IMR-90 (cell line): ENCODE measurements at places on chromosomes 11 and 22. TPM values are rescaled to one million over a fixed set of nuclear protein-coding genes. Genes with fewer than 3 reads are reported as not detected.

The PVALB gene
- not detected in 2 replicates for total RNA-seq

The LRRC75B gene
- total RNA-seq: 1.4 and 1.6 TPM in 2 replicates

DNA sequence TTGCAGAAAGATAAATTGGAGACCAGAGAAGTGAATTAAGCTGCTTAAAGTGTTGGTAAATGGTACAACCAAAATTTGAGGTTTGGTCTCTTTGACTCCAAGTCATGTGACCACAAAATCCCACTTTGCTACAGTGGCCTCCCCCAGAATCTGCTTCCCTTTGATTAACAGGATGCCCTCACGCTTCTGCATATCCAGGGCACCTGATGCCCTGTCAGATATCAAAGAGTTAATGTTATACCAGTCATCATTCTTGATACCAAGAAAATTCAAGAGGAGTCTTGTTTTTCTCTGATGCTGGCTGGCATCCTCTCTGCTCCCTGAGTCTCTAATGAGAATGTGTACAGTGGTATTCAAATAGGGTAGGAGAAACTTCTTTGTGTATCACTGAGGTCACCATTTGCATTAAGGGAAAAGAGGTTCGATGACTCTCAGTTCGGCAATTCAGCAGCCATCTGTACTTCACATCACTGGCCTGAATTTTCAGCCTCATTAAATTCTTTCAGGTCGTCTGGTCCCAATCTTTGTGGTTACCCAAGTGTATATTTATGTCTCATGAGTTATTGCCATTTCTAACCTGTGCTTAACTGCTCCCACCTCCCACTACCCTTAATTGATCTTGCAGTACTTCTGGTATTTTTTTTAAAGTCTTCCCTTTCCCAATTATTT is 73.9 kb downstream of the BDNF start:
- no peak for DNase-seq
- H3K27me3 ChIP-seq: peaks cover 7% of the 10 kb centered on the region; the same call in 1 of the 2 replicates
- H3K4me3 ChIP-seq: no peak overlapping the region
- no peak overlapping the region for H3K27ac ChIP-seq
- H3K36me3 ChIP-seq: no peaks in the 10 kb centered on the region
- H3K4me1 ChIP-seq: no peaks in the 10 kb centered on the region

The SLC7A4 gene
- not detected in 2 replicates for total RNA-seq

- DNase-seq: no peak
- H3K4me3 ChIP-seq: no peak overlapping the region
- H3K27ac ChIP-seq: no peak overlapping the region
- H3K4me1 ChIP-seq: peaks cover 20% of the 10 kb centered on the region
Observed at GRCh38 chr11:66111158-66111557, 41.1 kb downstream of the PACS1 start.

GRCh38 chr11:123475469-123475868 is 45.4 kb downstream of the GRAMD1B start:
- no peak overlapping the region for H3K4me3 ChIP-seq
- no peaks in the 10 kb centered on the region for H3K27me3 ChIP-seq
- H3K4me1 ChIP-seq: peaks cover 16% of the 10 kb centered on the region
- no peak overlapping the region for H3K27ac ChIP-seq
- no peaks in the 10 kb centered on the region for H3K36me3 ChIP-seq

The CFAP68 gene
- 8.9 and 10.2 TPM in 2 replicates for total RNA-seq

DNA sequence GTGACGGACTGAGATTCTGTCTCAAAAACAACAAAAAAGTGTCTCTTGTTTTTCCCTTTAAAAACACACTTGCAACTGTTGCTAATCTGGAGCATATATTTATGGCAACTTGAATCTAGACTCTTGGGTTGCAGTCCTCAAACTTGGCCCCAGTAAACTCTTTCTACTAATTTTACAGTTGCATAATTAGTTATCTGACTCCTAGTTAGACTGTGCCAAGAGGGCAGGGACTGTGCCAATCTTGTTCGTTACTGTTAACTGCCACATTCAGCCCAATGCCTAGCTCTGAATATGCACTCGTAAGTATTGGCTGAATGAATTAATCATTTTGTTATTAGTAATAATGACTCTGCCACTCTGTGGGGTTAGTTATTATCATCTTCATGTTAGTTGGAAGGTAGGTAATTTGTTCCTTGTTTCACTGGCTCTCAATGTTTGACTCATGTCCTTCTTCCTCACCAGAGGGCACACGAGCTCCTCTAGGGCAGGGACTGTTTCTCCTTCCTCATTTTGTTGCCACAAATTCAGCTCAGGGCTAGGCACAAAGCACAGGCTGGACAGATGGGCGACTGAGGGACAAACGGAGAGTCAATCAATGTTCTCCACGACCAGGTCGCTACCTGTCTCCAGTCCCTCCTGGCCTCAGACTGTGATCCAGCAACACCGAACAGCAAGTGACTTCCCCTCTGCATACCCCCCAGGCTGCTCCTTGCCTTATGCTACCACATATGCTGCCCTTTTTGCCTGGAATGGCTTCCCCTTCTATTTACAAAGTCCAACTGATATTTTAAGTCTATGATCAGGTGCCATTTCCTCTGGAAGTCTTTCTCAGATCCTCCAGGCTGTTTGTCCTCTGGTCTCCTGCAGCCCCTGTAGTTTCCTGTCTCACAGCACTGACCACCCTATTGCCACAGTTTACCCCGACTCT is 9.0 kb downstream of the CLPB start:
- H3K4me1 ChIP-seq: 0 out of 2 replicates have a peak, but pooled peaks cover 2% of the 10 kb centered on the region
- no peak for DNase-seq
- no peaks in the 10 kb centered on the region for H3K27me3 ChIP-seq
- peaks cover 16% of the 10 kb centered on the region for H3K36me3 ChIP-seq
- no peak overlapping the region for H3K4me3 ChIP-seq

DNA sequence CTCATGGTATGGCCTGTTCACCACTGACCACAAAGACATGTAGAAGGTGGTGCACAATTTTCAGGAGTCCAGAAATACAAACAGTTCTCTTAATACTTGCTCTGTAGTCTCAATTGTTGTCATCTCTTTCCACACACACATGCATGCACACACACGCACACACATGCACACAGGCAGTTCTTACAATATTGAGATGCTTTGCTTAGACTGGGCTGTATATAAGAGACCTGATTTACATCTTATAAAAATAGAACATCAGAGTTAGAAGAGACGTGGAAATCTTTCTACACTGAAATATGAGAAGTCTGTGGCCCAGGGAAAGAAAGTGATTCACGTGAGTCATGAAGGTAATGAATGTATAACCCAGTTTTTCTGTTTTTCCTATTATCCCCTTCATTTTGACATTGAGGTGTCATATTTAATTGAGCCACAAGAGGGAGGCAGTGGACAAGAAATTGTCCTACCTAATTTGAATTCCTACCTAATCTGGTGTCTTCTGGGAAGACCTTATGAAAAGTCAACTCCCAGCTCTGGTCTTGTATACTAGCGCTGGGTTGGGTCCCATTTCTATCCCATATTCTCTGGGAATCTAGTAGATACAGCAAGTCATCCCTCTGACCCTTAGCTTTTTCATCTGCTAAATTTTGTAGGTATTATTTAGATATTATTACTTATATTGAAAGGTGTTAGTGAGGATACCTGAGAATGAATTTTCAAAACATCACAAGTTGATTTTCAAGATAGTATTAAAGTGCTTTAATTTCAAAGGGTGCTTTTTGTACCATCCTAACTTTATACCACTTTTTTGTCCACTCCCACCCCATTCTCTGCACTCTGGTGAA is 14.9 kb upstream of the MS4A4A start:
- H3K27me3 ChIP-seq: no peaks in the 10 kb centered on the region
- H3K4me1 ChIP-seq: no peaks in the 10 kb centered on the region
- no peak overlapping the region for H3K4me3 ChIP-seq
- H3K36me3 ChIP-seq: no peaks in the 10 kb centered on the region
- H3K27ac ChIP-seq: no peak overlapping the region
- peak; percentile 7 for DNase-seq

GRCh38 chr11:36240173-36240572 is 49.1 kb downstream of the COMMD9 start:
- H3K4me3 ChIP-seq: no peak overlapping the region
- H3K36me3 ChIP-seq: no peaks in the 10 kb centered on the region
- H3K27me3 ChIP-seq: peaks cover 16% of the 10 kb centered on the region

DNA sequence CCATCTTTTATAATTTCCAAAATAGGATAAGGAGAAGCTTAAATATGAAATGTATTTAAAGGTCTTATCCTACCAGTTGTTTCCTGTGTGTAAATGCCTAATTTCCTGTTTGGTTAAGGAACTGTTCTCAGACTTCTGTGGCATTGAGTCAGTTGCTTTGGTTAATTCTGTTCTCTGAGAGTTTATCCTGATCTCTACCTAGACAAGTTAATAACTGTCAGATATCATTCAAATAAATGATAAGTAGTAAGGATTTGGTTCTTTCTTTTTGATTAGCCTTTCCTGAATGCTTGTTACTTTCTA is 39.5 kb downstream of the CTNND1 start:
- H3K27ac ChIP-seq: no peak overlapping the region
- DNase-seq: no peak
- H3K4me3 ChIP-seq: no peak overlapping the region
- H3K4me1 ChIP-seq: peaks cover 3% of the 10 kb centered on the region
- H3K36me3 ChIP-seq: peaks cover 60% of the 10 kb centered on the region

The PLA2G6 gene
- 3.9 and 6.1 TPM in 2 replicates for total RNA-seq

DNA sequence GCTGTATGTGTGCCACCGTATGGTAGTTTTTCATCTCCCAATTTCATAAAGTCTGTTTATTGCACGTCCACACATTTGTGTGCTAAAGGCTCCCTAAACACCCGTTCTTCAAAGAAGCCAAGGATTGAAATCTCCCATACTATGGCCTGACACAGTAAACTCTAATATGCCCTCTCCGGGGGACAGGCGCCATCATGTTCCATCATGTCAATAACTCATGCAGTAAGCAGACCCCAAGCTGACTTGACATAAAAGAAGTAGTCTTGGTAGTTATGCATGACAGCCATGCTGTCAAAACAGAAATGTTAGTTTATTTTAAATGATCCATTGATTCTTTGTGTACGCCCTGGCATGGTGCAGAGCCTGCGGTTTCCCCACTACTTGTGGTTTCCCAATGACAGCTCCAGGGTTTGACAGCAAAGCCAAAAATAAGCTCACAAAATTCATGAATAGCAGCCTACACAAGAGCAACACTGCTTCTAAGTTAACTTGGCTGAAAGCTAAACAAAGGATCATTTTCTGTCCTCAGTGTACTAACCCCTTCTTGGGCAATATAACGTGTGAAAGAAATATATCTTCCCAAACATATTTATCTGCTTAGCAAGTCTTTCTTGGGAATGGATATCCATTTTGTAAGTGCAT is 56.5 kb upstream of the CABP7 start:
- H3K27me3 ChIP-seq: no peaks in the 10 kb centered on the region
- H3K36me3 ChIP-seq: peaks cover 37% of the 10 kb centered on the region
- H3K4me3 ChIP-seq: no peak overlapping the region
- no peak overlapping the region for H3K27ac ChIP-seq

The OR6A2 gene
- 0.56 and 0.72 TPM in 2 replicates for total RNA-seq

DNA sequence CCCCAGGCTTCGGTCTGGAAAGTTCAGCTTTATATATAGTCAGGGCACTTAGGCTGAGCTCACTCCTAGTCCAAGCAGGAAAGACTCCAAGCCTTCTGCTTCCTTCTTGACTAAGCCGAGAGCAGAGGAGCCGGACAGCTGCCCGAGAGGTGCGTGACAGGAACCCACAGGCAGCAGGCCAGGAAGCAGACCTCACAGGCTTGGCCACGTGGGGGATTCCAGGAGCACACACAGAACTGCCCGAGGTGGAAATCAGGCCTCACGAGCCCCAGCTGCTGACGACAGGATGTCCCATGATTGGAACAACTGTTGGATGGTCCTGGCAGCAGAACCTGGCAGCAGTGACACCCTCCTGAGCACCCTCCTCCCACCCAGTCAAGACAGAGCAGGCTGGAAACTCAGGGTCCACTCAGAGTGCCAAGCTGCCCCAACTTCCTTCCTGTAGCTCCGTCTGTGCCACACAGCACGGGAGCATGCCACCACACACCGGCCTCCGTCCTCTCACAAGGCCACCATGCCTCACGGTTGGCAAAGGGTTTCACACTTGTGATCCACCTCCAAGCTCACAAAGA is 5.4 kb downstream of the PLA2G6 start:
- DNase-seq: peak; percentile 98
- no peaks in the 10 kb centered on the region for H3K36me3 ChIP-seq
- H3K4me1 ChIP-seq: peaks cover 37% of the 10 kb centered on the region
- H3K4me3 ChIP-seq: no peak overlapping the region

The IL17REL gene
- total RNA-seq: not detected in 2 replicates

DNA sequence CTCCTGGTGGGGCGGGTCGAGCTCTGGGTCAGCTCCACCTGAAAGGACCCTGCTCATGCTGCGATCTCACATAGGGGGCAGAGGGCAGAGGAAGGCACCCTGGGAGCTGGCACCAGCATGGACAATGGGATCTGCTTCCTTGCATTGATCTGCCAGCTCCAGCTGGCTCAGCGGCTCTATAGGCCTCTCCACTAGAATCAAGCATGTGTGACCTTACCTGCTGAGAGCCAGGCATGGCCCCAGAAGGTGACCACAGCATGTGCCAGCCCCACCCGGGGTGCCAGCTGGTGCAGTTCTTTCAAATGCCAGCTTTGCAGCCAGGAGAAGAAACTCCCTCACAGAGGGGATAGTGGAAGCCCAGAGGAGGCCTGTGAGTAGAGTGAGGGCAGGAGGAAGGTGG is 22.0 kb upstream of the KLHL35 start:
- no peak overlapping the region for H3K4me3 ChIP-seq
- H3K27me3 ChIP-seq: no peaks in the 10 kb centered on the region
- no peak overlapping the region for H3K27ac ChIP-seq
- DNase-seq: no peak
- H3K4me1 ChIP-seq: peaks cover 7% of the 10 kb centered on the region
- no peaks in the 10 kb centered on the region for H3K36me3 ChIP-seq
